ENCODE measurements at places on chromosomes 1 and 21.

DNA sequence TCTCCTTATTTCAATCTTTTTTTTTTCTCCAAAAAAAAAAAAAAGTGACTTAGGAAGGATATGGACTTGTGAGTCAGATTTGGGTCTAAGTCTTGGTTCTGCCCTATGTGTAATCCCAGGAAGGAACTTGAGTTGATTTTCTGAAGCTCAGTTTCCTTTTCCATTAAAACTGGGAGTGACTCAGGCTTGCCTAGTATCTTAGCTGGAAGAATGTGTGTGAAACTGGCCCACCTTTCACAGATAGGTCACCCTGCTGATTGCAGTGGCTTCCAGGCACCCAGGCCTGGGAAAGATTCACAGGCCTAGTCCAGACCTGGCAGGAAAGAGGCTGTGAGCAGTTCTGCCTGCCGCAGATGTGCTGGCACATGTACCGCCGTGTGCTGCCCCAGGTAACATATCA, 218.3 kb upstream of the HOOK1 start:
- no peak for DNase-seq

DNA sequence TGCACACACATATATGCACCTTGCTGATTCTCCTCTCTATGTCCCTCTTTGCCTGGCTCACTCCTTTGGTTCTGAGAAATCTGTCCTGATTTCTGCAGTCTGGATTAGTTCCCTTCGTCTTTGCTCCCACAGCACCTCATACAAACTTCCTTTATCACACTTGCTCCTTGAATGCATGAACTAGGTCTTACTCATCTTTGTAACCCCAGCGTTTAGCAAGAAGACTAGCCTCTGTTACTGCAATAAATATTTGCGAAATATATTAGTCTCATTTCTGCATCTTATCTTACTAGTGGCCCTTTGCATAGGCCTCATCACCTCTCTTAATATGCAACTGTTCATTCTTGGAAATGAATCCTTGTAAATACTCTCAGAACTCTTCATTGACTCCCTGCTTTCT, 11.4 kb downstream of the SMYD2 start:
- DNase-seq, result no peak

DNA sequence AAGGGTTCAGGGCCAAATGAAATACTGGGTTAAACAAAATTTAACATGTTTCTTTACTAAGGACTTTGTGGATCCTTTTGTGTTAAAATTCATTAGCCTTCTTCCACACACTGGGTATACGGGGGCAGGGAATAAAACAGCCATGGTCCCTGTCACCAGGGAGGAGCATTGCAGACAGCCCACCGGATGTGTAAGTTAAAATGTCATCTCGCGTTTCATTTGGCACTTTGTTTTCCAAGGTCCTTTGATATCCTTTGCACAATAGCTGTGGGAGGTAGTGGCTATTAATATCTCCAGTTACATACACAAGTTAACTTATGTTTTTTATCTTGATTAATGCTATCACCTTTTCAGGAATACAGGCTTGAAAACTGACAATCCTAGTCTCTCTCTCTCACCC, 172.7 kb downstream of the BARHL2 start:
- no peak for DNase-seq

- DNase-seq, result no peak
These were observed 34.1 kb downstream of the RGSL1 start for GRCh38 chr1:182484067-182484466.

GRCh38 chr1:195773931-195774330, 834.3 kb downstream of the KCNT2 start:
- DNase-seq, result no peak

- DNase-seq, result no peak
These were observed 288.6 kb upstream of the USP24 start for GRCh38 chr1:55503663-55504305.

GRCh38 chr1:110338309-110338885, 780 bp upstream of the RBM15 start:
- peak; percentile 90 for DNase-seq

DNA sequence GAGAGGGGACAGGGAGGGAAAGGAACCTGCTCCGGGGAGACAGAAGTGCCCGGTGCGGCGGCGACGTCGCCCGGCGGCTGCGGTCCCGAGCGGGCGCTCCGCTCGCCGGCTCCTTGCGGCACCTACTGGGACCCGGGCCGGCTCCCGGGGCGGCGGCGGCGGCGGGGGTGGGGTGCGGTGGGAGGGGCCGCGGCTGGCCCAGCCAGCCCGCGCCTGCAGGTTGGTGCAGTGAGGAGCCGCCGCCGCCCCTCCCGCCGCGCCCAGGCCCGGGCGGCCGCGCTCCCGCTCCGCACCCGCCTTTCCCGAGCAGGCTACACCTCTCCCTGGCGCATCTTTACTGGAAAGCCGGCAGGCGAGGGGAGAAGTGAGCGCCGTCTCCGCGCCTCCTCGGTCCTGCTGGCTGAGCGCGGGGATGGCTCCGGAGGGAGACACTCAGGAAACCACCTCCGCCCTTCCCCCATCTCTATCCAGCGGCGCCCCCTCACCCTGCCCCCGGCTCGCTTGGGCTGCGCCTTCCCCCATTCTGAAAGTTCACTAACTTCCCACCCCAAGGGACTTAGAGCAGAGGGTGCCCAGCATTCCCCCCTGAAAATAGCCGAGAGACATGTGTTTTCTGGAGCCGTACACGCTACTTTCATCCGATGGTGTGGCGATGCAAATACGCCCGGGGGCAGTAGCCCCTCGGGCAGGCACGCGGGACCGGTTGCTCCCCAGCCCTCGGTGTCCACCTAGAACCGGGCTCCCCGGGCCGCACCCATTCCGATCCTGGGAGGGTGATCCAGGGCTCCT, at the start of gene PLD5:
Gene PLD5, minus strand, starts transcription at position 127 of the 789 bp plus-strand sequence.
- DNase-seq, result no peak

GRCh38 chr1:202165942-202166843, 5.8 kb upstream of the PTPN7 start:
- DNase-seq, result no peak

GRCh38 chr1:204520834-204521709, 4.9 kb downstream of the MDM4 start:
- peak; percentile 32 for DNase-seq

DNA sequence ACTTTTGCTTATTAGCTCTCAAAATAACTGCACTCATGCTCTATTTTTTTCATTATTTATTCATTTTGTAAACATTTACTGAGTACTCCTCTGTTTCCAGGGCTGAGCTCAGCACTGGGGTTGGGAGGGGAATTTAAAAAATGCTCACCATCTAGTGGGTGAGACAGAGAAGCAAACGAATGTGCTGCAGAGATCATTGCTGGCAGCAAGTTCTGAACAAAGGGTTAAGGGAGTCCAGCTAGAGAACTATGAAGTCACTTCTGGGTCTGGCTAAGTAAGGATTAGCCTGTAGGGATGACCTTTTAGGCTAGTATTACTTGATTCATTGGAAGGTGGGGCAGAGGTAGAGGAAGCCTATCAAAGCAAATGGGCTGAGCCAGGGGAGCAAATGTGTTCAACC, 99.1 kb upstream of the ZNF644 start:
- no peak for DNase-seq

DNA sequence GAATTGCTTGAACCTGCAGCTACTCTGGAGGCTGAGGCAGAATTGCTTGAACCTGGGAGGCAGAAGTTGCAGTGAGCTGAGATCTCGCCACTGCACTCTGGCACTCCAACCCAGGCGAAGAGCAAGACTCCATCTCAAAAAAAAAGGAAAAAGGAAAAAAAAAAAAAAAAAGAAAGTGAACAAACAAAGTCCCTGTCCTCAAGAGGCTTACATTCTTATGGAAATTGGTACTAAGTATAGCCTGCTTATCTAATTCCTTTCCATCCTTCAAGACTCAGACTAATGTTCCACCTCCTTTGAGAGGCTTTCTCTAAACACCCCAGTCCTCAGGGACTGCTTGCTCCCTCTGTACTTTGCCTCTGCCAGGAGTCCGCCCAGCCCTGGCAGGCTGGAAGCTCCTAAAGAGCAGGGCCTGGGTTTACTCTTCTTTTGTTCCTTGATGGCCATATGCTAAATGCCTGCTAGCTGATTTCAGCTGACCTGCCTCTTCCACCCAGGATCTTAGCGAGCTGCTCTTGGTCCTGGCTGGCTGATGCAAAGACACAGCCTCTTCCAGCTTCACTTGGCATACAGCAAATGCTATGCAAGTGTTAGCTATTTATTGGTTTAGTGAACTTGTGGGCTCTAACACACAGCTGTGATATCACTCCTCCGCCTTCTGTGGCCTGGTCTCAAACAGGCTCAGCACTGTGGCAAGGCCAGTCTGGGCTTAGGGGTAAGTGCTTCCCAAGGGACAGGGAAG, 9.8 kb downstream of the SLC9A1 start:
- DNase-seq, result no peak

DNA sequence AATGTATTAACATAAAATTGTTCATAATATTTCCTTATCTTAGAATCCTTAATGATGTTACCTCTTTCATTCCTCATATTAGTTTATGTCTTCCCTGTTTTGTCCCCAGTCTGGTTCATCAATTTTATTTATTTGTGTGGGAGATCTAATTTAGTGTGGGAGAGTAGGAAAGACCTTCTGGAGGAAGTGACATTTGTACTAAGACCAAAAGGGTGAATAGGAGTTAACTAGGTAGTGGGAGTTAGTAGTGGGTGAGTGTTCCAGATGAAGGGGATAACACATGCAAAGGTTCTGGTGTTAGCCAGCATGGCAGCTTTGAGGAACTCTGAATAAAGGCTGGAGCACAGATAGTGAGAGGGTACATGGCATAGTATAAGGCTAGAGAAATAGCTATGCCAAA, 21.4 kb downstream of the RASAL2 start:
- no peak for DNase-seq

GRCh38 chr1:232589812-232590743, 39.9 kb downstream of the SIPA1L2 start:
- no peak for DNase-seq

- DNase-seq, result no peak
These were observed 76.1 kb downstream of the CACHD1 start for GRCh38 chr1:64546013-64546412.

- no peak for DNase-seq
These were observed 515.6 kb upstream of the ZP4 start for GRCh38 chr1:238406098-238406860.

DNA sequence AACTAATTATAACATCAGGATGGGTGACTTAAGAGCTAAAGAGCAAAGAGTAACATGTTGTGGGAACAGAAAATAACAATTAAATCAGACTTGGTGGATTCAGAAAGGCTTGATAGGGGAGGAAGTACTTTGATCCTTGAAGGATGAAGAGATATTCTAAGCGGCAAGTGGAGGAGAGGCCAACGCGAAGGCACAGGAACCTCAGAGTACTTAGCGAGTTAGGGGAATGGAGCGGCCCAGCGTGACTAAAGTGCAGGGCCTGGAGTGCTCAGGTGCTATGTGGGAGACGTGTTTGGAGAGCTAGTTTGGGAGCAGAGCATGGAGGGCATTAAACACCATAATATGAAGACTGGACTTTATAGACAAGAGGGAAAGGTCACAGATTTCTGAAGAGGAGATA, 64.3 kb downstream of the ADCY10 start:
- no peak for DNase-seq

DNA sequence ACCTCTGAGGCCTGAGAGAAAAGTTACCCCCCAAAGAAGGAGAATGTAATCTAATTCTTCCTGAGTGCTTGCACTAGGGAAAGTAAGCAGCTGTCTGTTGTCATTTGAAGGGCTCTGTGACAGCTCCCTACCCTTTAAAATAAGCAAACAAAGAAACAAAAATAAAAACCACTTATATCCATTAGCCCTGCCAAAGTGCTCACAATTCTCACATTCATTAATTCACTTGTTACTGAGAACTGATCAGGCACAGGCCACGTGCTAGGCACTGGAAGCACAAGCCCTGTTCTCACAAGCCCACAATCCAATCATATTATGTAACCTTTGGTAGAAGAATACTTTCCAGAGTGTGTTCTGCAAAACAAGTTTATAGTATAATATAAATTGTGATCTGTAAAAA, 199.4 kb downstream of the ZC3H11B start:
- DNase-seq, result no peak

GRCh38 chr1:192518700-192519099, 56.9 kb upstream of the RGS1 start:
- no peak for DNase-seq
